Esophagus muscularis mucosa (tissue), 4 donors: ENCODE measurements at places on chromosomes 16 and 17.

DNA sequence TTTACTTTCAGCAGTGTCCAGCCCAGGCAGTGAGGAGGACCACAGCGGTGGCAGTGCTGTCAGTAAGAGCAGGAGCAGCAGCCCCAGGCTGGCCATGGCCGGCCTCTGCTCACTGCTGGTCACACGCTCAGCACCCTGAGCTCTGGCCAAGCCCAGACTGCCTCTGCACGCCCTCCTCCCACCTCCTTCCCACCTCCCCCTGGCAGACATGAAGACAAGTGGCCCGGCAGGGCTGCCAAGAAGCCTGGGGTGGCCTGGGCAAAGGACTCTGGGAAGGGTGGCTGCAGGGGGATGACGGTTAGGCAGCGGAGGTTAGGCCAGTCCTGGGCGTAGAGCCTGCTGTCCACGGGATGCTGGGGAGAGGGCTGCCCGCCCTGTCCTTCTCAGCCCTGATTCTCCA, at the start of gene C16orf89:
TSS of gene C16orf89 (minus strand) at position 144 of the 400 bp plus-strand sequence. CDS start at position 96, 48 bp downstream.
- no peak for DNase-seq

DNA sequence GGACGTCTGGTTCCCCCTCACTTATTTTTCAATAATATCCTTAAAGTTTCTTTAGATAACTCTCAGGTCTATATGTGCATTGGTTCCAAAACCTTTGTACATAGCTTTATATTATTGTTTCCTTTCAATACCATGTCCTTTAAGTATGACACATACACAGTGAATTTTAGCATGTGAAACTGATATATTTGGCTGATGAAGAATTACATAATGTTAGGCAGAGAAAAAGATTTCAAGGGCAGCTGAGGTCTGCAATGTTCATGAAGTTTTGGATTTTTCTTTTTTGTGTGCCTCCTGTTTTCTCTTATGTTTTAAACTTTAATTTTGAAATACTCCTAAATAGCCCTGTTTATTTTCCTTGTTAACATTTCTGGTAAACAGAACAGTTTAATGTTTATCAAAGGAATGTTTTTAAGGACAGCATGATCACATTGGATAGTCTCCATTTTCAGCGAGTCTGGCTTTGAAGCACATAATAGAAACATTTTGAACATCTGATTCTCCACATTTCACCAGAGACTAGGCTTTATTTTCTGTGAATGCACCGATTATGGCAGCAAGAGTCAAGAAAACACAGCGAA, 32.9 kb upstream of the FBXO47 start:
- DNase-seq = no peak

DNA sequence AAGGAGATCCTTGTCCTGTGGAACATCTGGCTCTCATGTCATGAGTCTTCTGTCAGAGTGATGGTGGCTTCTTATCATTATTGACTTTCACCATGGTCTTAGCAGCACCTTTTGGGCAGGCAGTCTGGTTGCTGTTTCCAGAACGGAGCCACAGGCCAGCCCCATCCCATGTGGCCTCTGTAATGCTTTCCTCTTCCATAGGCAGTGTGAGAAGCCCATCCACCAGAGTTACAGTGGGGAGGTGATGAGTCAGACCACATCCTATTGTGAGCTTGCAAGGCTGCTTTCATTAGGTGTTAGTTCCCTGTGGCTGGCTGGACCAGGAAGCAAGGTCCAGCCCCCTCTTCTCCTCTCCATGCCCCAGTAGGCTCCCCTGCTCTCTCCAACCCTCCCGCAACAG, 30.8 kb upstream of the SPACA3 start:
- no peak for DNase-seq

DNA sequence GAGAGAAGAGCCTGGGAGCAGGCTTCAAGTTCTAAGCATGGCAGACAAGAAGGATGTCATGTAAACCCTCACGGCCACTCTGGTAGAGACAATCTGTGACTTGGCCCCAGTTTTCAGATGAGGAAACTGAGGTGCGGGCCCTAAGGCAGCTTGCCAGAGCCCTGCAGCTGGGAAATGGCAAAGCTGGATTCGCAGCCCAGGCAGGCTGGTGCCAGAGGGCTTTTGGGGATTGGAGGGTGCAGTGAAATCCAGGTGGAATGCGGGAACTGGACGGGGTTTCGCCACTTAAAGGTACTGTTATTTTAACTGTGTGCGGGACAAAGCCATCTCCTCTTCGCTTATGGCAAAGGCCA, 477 bp upstream of the OSGIN1 start:
- DNase-seq = no peak

GRCh38 chr16:87344931-87345631, 27.9 kb upstream of the C16orf95 start:
- no peak for DNase-seq

DNA sequence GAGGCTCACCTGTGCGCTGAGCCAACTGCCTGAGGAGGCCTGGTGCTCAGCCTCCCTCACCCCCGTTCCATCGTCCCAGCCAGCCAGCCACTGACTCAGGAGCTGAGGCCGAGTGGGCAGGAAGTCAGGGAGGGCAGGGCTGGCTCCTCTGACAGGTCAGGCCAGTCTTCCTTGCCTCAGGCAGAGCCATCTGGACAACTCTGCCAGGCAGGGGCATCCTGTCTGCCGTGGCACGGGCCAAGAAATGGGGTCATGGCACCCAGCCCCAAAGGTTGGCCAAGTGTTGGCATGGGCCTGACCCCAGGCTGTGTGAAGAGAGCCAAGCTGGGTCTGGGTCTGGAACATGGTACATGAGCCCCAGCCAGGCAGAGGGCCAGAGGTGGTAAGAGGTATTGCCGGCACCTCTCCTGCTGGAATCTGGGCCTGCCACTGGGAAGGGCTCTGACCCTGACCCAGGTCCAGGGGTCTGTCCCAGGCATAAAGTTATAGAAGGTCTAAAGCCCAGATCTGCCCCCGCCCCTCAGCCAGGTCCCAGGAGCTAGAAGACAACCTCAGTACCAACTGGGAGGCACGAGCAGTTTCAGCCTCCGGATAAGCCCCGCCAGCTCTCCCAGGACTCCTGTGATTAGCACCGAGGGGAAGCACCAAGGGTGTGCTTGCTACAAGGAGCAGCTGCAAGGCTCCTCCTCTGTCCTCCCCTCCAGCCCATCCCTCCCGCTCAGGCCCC, 2.5 kb upstream of the VASN start:
- DNase-seq = no peak

DNA sequence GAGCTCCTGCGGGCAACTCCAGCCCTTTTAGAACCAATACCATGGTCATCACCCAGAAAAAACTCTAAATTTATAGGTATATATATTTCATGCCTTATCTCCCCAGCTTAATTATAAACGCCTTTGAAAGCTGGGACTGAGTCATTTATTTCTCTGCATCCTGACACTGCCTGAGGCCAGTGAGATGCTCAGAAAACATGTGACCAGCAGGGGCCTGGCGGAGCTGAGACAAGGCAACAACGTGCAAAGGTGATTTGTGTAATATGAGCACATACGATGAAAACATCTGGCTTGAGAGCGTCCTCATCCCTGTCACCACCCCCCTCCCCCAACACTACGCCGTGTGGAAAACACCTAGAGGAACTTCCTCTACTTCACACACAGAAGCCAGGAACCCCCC, 22.7 kb downstream of the NXN start:
- DNase-seq = no peak

- no peak for DNase-seq
Observed at GRCh38 chr17:73595479-73595878, 48.8 kb downstream of the SDK2 start.
